ENCODE measurements at places on chromosomes 12 and 14.
A peak's percentile ranks its signal among the peaks of the same experiment; 100 is the strongest.

- no peak for DNase-seq
These were observed 7.9 kb downstream of the RILPL2 start for GRCh38 chr12:123428591-123428990.

GRCh38 chr12:6792522-6793201 is 3.3 kb downstream of the CD4 start:
- DNase-seq, result peak; percentile 30

GRCh38 chr12:131159660-131160059 is 206.0 kb downstream of the ADGRD1 start:
- DNase-seq, result no peak

DNA sequence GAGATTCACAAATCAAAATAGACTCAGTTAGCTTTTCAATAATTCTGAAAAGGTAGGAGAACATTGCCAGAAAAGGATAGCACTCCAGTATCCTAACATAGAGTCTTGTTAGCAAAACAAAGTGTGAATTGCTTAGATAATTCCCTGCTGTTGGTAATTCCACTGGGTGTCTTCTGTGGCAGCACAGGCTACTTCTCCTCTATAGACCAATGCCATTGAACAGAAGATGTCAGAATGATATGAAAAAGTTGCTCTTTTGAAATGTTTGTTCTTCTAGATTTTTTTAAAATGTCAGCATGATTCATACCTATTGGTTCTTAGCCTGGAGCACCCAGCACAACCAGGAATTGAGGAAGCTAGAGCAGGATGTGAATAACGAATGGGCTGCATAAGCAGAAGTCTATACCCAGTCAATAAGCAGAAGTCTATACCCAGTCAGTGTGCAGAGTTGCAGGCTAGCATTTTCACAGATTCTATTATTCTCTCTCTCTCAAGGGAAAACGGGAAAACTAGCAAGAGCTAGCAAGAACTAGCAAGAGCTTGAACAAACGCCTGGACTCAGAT is 112.8 kb downstream of the SYT1 start:
- no peak for DNase-seq

GRCh38 chr12:104997541-104997940 is 11.4 kb downstream of the NOPCHAP1 start:
- DNase-seq, result no peak

- DNase-seq, result no peak
These were observed at the start of gene LPAR5 for GRCh38 chr12:6635856-6636531. LPAR5 (minus strand) TSS chr12:6635959; CDS start chr12:6621248, 14,711 bp downstream.

- no peak for DNase-seq
These were observed 10.1 kb upstream of the SLC6A15 start for GRCh38 chr12:84922693-84923092.

- DNase-seq, result no peak
These were observed 161.6 kb downstream of the PIK3C2G start for GRCh38 chr12:18422871-18423270.

DNA sequence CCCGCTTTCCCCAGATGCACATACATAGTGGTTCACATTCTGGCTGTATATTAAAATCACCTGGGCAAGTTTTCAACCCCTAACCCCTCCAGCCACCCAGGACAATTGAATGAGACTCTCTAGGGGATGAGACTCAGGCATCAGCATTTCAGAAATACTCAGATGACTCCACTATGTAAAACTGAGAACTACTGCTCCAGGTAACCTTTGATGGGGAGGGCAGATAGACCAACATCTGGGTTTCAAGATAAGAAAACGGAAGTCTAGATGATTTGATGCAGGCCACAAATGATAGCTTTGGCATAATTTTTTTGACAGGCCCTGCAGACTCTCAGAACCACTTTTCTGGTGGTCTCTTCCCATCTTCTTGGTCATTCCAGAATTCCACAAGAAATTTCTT is 341.1 kb downstream of the EMP1 start:
- no peak for DNase-seq

DNA sequence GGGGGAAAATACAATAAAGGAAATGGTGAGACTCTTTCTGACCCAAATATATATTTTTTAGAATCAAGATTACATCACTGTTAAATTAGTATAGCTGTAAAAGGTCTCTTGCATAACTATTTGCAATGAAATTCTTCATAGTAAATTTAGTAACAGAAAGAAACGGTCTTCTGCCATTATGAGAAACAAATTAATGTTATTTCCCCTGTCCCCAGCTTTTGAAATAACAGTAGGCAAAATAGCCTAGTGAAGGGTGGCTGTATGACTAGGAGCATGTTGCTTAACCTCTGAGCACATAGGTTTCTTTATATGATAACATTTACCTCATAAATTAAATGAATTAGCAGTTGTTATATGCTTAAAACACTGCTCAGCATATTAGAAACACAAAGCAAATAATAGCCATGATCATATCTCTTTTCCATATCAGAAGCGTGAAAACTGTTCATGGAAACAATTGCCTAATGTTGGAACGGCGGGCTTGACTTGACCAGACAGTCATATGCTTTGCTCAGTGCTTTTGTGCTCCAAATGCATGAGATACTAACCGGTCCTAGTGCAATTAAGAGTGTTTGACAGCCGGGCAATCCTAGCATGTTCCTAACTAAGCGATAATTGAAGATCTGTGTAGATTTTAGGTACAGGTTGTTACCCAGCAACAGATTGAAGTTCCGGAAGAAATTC is 24.0 kb downstream of the BHLHE41 start:
- DNase-seq, result no peak

GRCh38 chr12:121376754-121377697 is 22.9 kb upstream of the RNF34 start:
- DNase-seq, result no peak

DNA sequence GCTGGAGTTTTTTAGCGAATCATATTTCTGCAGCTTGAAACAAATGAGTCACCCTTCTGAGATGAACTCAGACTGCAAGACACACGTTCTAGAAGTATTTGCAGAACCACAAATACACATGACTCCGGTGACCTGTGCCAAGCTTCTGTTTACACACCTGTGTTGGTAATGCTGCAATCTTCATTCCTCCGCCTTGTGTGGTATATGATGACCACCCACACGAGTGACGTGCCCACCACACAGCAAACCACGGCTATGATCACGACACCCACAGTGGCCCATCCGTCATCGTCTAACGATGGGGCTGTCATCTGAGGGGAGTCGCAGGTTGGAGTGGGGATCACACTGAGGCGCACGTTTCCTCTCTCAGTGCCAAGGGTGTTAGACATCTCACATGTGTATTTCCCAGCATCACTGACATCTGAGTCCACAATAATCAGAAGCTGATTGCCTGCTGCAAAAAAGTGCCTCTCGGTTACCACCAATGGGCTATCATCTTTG is 43.0 kb downstream of the LRIG3 start:
- DNase-seq, result no peak

- DNase-seq, result peak; percentile 63
These were observed 229.9 kb downstream of the EFCAB11 start for GRCh38 chr14:89724628-89724960.

- DNase-seq, result no peak
These were observed 57.2 kb downstream of the ALG10B start for GRCh38 chr12:38373784-38374183.

DNA sequence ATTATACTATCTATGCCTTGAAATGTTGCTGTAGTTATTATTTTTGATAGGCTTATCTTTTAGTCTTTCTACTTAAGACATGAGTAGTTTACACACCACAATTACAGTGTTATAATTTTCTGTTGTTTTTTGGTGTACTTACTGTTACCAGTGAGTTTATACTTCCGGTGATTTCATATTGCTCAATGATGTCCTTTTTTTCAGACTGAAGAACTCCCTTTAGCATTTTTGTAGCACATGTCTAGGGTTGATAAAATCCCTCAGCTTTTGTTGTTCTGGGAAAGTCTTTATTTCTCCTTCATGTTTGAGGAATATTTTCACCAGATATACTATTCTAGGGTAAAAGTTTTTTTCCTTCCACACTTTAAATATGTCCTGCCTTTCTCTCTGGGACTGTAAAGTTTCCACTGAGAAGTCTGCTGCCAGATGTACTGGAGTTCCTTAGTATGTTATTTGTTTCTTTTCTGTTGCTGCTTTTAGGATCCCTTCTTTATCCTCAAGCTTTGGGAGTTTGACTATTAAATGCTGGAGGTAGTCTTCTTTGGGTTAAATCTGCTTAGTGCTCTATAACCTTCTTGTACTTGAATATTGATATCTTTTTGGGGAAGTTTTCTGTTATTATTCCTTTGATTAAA is 41.5 kb upstream of the FERMT2 start:
- no peak for DNase-seq

- no peak for DNase-seq
These were observed 193.6 kb upstream of the FAR2 start for GRCh38 chr12:28955491-28955890.

DNA sequence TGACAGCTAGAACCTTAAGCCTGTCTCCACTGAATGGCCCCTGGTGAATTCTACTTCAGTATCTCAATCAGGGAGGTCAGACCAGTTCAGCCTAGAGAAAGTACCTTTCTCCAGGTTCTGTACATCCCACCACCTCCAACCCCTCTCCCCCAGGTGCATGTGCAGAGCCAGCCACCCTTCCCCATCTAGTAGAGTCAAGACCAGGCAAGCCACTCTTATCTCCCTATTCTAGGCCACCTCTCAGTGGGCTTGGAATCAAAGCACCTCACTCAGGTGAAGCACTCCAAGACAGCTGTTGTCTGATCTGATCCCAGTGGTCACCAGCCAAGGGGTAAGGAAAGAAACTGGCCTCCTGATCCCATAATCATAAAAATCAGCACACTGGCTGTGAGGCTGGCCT is 340.9 kb downstream of the BCL11B start:
- no peak for DNase-seq

- no peak for DNase-seq
These were observed 19.2 kb downstream of the GPHB5 start for GRCh38 chr14:63299351-63300110.

DNA sequence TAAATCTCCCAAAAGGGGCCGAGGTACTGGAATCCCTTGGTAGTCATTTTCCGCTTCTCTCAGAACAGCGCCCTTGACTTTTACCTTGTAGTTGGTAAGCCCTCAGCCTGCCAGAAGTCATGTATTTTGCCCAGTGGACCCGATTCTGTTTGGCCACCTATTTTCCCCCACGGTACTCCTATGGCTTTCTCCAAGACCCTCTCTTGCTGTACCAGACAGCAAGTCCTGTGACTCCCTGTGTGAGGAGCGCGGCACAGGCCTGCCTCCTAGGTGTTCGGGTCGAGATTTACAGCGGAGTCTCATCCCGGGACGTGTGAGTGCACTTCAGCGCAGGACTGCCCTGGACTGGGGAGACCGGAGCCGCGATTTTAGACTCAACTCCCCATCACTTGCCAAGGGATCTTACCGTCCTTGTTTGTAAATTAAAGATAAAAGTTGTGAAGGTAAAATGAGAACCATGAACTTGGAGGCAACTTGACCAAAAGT is 1.1 kb upstream of the MBD6 start:
- no peak for DNase-seq

DNA sequence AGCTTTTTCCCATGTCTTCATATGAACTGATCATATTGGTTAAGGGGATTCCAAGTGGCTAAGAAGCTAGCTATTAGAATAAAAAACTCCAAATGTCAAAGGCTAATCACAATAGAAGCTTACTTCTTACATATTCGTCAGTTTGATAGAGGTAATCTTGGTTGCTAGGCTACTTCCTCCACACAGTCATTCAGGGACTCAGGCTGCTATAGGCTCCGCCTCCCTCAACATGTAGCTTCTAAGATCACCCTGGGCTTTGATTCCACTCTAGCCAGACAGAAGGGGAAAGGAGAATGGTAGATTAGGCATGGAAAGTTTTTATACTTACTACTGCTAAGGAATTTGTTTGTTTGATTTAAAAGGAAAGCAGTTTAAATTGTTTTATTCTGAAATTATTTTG is 207.9 kb downstream of the EFCAB11 start:
- DNase-seq, result no peak

DNA sequence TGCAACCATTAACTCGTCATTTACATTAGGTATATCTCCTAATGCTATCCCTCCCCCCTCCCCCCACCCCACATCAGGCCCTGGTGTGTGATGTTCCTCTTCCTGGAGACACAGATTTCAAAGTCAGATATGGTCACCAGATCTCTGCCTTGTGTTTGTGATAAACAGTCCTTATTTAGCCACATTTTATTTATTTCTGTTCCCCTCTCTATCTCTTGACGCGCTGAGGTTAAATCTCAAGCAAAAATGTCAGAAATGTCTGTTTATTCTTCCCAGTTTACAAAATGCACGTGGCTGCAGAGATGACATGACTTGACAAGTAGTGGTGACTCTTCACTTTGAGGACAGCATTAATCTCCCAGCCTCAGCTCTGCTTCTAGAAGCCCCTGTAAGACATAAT is 11.5 kb upstream of the RASSF3 start:
- no peak for DNase-seq

- no peak for DNase-seq
These were observed 106.0 kb downstream of the FAR2 start for GRCh38 chr12:29255042-29255441.

DNA sequence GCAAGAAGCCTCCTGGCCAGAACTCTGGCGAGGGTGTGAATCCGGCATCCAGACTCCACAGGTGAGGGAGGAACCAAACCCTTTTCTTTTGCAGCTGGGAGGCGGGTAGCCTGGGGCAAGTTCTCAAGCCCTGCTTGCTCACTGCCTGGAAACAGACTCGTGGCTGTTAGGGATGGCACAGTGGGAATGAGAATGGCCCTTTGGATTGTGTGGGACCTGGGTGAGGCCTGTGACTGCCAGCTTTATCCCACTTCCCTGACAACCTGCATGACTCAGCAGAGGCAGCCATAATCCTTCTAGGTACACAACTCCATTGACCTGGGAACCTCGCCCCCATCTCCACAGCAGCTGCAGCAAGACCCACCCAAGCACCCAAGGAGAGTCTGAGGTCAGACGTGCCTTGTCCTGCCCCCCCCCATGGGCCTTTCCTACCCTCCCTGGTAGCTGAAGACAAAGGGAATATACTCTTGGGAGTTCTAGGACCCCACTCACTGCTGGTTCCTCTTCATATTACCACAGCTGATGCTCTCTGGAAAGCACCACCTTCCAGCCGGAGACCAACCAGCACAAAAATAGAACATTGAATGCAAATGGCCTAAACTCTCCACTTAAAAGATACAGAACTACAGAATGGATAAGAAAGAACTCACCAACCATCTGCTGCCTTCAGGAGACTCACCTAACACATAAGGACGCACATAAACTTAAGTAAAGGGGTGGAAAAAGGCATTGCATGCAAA is 5.1 kb upstream of the GPR33 start:
- DNase-seq, result no peak

DNA sequence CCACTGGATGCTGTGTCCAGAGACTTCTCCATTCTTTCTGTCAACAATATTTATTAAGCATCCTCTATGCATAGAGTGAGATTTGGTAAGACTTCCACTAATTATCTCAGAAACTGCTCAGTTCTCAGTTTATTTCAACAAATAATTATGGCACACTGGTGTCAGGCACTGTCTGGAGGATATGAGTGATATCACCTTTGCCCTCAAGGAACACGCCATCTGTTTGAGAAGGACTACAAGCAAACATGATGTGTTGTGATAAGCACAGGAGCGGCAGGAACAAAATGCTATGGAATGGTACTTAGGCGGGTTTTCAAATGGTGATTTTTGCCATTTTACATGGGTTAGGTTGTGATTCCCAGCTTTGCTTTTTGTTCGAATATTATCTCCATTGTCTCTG is 229.2 kb downstream of the DPF3 start:
- DNase-seq, result no peak

- DNase-seq, result peak; percentile 49
These were observed at the start of gene ERO1A for GRCh38 chr14:52695481-52696091. ERO1A (minus strand) TSS chr14:52695558; CDS start chr14:52695481, 77 bp downstream.

All from CD4-positive, alpha-beta T cell treated with Interleukin-4 for 4 hours (primary cell).